NCI-H2029 treated with DMSO at 0.1 percent for 48 hours (cell line): ENCODE measurements at places on chromosomes 4 and X.

DNA sequence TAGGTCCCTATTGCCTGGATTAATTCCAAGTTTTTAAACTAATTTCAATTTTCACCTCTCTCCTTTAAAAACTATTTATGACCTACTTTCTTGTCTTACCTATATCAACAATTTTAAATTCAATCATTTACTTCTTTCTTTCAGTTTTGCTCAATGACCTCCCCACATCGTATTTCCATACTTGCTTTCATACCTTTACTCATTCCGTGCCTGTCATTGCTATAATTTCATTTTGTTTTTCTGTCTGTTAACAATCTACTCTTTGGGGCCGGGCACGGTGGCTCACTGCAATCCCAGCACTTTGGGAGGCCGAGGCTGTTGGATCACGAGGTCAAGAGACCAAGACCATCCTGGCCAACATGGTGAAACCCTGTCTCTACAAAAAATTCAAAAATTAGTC lies 781.1 kb downstream of the FSTL5 start:
- DNase-seq, result no peak

GRCh38 chr4:118676128-118676527 lies 9.1 kb upstream of the METTL14 start:
- DNase-seq, result no peak

DNA sequence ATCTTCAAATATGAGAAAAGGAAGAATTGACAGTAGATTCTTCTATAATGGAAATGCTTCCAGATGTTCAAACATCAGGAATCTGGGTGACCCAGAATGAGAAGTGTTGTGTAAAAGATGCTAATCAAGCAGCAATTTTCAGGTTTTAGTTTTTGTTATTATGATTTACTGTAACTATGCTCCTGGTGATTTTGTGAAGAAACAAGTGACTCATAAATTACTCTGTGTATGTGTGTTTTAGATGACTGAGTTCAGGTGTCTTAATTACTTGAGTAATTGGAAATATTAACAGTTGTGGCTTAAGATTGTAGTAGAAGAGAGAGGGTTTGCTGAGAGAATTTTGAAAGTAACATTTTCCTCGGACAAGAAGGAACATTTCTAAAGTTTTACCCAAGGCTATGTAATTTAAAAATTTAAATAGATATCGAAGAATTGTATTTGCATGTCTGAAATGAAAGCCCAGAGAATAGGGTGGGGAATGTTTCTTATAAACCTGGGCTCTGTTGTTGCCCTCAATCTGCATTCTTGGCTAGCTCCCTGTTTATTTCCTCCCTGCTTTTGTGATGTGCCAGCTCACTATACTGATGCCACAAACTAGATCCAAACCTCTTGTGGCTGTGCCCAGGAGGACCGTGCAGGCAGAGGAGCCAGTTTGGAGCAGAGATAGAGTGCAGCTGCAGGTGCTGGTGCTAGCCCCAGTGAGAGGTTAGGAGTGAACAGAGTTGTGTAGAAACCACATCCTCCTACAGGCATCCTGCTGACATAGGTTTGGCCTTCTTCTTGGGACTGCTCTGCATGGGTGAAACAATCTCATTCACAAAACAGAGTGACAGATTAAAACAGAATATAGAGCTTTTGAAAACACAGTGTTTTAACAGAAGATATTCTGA lies 25.4 kb upstream of the TNIP3 start:
- DNase-seq, result no peak

DNA sequence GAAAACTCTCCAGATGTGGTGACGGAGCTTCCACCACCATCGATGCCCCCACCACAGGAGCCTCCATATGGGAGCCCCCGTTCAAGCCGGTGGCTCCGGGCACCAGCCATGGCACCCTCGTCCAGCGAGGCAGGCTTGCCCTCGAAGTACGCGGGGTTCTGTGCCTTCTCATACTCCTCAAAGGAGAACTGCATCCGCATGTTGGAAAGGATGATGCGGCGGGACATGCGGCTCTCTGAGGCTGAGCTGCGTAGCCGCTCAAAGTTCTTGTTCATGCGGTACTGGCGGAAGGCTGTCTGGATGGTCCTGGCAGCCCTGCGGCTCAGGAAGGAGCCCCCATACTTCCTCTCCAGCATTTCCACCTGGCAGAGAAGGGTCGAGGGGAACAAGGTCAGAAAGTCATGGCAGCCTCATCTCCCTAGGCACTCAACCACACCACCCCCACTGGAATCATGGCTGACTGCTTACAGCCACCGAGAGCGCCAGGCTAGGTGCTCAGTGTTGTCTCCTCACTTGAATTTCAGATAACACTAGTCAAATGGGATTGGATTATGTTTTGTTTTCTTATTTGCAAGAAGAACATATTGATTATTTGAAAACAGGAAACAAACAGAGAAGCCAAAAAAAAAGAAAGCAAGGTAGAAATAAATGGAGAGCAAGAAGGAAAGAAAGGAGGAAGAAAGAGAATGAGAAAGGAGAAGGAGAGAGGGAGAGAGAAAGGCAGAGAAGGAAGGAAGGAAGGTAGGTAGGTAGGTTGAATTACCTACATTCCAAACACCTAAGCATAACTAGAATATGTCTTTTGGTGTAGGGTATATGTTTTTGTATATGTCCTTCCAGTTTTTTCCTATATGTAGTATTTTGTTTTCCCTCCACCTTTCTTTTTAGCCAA lies 26.6 kb downstream of the IQSEC2 start:
- DNase-seq, result no peak

GRCh38 chr4:81225252-81225651 lies 10.2 kb upstream of the PRKG2 start:
- DNase-seq, result no peak

- DNase-seq, result no peak
These were observed 16.0 kb downstream of the RAB40A start for GRCh38 chrX:103503163-103503852.

- DNase-seq, result no peak
These were observed 140.1 kb downstream of the APBB2 start for GRCh38 chr4:41074215-41074614.

DNA sequence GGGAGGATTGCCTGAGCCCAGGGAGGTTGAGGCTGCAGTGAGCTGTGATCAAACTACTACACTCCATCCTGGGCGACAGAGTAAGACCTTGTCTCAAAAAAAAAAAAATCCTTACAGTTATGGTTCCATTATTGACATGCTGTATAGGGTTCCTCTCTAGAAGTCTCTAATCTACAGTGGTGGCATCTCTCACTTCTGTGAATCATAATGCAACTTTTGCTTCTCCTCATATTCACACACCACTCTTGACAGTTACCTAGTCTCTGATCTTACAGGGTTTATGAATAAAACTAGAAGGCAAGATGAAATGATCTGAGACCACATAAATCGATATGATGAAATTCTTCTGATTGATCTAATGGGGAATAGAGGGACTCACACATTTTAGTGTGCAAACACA lies 40.6 kb downstream of the DOCK11 start:
- no peak for DNase-seq

DNA sequence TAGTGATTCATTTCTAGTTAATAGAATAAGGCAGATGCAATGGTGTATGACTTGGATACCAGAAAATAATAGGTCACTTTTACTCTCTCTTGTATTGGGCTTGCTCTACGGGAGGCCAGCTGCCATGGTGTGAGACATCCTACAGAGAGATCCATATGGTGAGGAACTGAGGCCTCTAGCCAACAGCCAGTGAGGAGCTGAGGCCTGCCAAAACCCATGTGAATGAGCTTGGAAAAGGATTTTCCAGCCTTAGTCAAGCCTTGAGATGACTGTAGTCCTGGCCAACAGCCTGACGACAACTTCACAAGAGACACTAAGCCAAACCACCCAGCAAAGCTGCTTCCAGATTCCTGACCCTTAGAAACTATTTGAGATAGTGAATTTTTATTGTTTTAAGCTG lies 1300.2 kb downstream of the RAPGEF2 start:
- no peak for DNase-seq

DNA sequence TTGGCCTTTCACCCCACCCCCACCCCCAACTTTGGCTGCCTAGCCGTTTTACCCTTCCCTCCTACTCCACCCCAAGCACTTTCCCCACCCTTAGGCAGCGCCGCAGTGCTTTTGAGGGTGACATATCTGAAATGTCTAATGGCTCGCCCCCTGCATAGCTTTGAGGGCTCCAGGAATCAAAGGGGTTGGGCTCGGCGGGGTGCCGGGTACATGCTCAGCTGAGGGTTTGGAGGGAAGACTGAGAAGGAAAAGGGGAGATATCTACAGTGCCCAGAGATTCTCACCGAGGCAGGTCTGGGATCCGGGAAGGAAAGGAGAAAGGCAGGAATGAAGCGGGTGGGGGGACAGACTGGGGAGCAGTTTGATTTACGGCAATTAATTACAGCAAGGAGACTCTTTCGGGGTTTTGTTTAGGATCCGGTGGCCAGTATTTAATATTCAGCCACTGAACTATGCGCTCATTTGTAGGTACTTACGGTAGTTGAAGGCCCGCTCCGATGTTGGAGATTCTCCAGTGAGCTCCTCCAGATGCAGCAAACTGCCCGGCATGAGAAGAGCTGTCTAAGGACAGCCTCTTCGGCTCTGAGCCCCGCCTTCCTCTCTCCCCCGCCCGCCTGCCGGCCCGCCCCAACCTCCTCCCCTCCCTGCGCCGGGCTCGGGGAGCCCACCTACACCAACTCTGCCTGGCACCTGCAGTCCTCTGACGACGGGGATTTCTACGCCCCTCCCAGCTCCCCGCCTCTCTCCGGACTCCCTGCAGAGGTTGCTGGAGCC lies at the start of gene IGSF1:
TSS of gene IGSF1 (minus strand) at position 569 of the 774 bp plus-strand sequence. CDS start 2,632 bp downstream, outside the sequence.
- DNase-seq, result no peak

GRCh38 chr4:29009908-29010307 lies 1710.3 kb upstream of the PCDH7 start:
- DNase-seq, result no peak

GRCh38 chrX:129755779-129756650 lies 17.2 kb downstream of the XPNPEP2 start:
- DNase-seq, result no peak

DNA sequence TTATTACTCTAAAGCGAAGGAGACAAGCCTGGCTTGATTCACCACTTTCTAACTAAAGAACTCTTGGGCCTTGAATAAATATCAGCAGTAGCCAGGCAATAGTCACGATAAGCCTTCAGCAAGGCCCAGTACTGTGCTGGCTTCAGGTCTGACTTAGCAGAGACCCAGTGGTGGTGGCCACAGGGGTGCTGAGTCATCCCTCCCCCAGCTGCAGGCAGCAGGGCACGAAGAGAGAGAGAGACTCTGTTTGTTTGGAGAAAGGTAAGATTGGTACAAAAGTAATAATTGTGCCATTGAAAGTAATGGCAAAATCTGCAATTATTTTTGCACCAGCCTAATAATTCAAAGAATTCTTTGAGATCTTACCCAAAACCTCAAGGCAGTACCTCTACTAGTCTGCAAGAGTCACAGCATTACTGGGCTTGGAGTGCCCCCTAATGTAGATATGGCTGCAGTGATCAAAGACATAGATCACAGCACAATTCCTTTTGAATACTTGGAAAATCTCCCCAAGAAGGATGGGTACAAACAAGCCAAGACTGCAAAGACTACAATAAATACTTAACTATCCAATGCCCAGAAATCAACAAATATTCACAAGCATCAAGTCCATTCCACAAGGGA lies 159.5 kb upstream of the USP38 start:
- DNase-seq, result no peak

DNA sequence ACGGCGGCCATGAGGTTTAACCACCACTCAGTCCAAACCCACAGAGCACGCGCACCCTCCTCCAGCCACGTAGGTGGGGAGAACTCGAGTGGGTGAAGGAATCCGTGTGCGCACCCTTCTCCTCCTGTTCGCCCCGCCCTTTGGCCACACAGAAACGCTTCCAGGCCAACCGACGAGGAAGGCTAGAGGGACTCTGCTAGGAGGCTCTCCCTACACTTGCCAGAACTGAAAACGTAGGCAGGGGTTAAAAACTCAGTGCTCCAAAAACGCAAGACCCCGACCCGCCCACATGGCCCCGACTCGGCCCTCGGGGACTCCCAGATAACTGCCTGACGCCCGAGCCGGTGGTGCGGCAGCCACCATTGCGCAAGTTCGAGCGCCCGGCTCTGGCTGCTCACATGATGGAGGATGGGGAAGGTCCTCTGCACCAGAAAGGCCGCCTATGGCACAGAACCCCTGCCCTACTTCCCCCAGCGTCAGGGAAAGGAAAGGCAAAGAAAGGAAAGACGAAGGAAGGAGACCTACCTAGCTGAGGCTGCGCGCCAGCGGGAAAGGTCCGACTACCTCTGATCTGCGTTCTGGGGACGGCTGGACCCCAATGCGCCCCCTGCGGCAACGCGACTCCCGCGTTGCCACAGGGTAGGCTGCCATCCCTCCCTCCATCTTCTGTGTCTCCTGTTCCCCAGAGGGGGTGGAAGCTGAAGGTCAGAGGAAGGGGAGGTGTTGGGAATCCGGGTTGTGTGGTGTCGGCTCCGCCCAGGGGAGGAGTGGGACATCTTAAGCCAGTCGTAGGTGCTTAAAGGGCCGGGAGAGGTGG lies 201.9 kb upstream of the AGTR2 start:
- no peak for DNase-seq
